ENCODE measurements at places on chromosomes 7 and 10.

DNA sequence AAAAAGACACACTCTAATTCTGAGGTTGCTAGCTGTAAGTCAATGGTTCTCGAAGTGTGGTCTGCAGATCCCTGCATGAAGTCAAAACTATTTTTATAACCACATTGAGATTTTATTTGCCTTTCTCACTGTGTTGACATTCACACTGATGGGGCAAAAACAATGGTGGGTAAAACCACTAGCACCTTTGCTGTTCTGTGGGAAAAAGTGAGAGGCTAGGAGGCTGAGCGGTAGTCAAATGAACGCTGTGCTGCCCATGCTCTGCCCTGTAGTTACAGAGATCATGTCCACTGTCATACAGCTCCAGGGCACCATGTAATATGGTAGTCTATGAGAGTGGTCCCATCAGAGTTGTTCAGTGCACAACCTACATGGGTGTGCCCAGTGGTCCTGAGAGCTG lies 21.6 kb upstream of the PDCD4 start:
- no peak for DNase-seq

DNA sequence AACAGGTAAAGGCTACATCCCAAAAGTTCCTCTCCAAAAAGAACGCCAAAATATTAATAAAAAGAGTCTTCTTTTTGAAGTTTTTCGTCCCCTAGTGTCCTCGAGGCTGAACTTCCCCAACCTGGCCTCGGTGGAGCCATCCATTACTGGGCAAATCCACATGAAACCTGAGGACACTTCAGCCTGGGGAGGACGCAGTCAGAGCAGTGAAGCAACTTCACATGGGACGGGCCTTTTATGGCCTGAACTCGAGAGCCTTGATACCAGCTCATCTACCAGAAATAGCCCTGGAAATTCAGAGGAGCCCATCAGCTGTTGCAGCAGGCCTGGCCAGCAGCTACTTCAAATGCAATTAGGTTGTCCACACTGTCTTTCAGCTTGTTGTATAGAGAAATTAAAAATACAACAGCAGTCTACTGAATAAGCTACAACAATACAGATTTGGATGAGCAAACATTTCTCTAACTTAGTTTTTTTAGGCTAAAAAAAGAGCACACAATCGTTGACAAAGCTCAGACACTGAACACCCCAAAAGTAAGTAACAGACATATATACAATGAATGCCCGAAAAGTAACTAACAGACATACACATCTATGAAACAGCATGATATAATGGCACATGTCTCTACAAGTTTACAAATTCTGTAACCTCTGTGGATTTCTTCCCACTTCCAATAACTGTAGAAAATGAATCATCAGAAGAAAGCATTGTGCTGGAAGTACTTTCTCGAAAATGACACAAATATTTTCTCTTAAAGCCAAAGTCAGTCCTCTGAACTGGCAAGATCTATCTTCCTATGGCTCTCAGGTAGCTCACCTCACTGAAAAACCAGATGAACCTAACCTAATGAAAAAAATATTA lies at the start of gene SVIL:
SVIL (minus strand) TSS at position 208 of the 862 bp plus-strand sequence. CDS start 79,913 bp downstream, outside the sequence.
- no peak for DNase-seq

DNA sequence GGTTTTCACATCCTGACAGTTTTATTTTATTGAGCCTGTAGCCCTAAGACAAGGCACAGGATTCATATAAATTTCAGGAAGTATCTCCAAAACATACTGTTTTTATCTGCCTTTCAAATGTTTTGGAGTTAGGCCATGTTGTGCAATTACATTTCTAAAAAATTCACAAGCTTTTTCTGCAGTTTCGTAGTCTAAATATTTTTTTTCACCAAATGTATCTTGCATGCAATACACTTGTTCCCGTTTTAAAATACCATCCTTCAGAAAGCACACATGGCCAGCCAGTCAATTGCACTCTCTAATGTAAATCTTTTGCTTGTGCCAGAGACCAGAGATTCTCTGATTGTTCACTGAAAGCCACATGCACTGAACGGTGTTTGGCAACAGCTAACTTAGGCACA lies 161.5 kb upstream of the PRKCQ start:
- DNase-seq: no peak

DNA sequence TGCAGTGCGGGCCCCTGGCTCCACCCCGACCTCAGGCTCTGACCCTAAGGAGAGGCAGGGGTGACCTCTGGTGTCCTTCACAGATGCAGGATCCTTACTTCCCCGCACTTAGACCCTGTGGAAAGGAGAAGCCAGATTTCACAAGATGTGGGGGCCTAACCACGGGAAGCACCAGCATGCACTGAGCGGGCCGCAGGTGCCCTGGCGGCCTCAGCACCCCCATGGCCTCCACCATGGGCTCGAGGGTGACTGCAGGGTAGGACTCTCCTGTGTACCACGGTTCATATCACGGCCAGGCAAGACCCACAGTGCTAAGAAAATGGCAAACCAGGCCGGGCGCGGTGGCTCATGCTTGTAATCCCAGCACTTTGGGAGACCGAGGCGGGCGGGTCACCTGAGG lies 410.0 kb upstream of the FOXK1 start:
- DNase-seq: no peak

GRCh38 chr10:51700228-51700817 lies 928 bp upstream of the CSTF2T start:
- peak; percentile 78 for DNase-seq

DNA sequence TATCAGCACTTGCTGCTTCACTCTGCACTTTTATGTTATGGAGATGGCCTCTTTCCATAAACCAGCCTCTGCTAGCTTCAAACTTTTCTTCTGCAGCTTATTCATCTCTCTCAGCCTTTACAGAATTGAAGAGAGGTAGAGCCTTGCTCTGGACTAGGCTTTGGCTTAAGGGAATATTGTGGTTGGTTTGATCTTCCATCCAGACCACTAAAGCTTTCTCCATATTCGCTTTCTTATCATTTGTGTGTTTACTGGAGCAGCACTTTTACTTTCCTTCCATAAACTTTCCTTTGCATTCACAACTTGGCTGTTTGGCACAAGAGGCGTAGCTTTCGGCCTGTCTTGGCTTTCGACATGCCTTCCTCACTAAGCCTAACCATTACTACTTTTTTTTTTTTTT lies 23.6 kb downstream of the DYDC2 start:
- DNase-seq: no peak

DNA sequence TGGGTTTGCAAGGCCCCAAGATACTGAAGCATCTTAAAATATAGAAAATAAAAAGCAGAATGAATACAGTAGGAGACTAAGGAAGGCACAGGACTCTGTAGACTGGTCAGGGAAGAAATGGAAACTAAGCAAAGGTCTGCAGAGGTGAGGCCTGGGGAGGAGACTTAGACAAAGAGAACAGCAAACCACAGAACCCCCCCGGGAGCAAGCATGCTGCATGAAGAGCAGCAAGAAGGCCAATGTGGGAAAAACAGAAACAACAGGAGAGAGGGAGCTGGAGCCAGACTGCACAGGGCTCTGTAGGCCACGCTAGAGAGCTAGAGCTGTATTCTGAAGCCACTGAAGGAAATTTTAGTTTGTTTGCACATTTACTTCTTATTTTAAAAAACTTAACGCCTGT lies 45.7 kb upstream of the ARID5B start:
- DNase-seq: no peak
